Stimulated activated CD4-positive, alpha-beta T cell treated with anti-CD3 and anti-CD28 coated beads, Interleukin-15, amount 100 ng/mL, for 24 hours (primary cell): ENCODE measurements at places on chromosomes 2 and 18.

DNA sequence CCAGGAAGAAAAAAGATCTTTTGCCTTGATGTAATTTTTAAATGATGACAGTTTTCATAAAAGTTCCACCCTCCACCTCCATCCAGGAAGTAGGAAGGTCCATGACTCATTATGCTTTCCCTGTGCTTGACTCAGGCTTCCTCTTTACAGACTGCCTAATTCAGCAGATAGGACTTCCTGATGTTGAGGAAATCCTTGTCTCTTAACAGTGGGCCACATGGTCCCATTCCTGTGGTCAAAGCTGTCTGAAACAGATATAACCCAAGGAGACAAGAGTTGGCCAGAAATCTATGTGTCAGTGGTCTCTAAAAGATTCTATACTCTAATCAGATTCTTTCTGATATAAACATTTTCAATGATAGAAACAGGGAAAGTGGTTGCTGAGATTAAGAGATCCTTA, 119.1 kb downstream of the BAZ2B start:
- no peak for DNase-seq

DNA sequence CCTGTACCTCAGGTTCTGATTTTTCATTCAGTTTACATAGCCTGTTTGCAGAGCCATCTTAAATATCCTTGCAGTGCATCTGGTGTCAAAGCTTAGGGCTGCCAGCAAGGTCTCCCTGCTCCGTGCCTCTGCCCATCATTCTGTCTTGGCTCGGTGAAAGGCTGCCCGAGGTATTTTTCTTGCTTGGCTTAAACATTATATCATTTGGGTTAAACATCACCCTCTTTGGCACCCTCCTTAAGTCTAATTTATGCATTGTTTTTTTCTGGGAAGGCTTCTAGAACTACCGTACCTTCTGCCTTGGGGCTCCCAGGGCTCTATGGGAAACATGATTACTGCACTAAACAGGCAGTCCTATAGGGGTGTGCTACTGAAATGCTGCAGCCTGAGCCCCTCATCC, 158.6 kb upstream of the CELF4 start:
- DNase-seq = no peak

DNA sequence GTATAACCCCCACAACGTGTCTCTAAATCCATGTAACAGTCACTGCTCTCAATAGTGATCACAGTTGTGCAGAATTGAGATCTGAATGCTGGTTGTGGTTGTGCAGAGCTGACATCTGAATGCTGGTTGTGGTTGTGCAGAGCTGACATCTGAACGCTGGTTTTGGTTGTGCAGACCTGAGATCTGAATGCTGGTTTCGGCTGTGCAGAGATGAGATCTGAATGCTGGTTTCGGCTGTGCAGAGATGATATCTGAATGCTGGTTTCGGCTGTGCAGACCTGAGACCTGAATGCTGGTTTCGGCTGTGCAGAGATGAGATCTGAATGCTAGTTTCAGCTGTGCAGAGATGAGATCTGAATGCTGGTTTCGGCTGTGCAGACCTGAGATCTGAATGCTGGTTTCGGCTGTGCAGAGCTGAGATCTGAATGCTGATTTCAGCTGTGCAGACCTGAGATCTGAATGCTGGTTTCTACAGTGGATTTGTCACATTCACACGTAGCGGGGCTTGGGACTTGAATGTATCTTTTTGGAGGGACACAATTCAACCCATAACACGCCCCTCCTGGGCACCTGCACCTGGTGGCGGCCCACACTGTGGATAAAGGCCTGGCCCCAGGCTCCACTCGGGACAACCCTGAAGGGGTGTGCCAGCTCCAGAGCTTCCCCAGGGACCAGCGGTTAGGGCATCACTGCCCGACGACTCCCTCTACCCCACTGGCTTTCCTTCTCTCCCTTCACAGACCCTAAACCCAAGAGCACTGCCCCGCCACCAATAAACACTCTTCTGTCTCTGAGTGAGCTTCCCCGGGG, 51.1 kb upstream of the SLC66A3 start:
- peak; percentile 63 for DNase-seq

DNA sequence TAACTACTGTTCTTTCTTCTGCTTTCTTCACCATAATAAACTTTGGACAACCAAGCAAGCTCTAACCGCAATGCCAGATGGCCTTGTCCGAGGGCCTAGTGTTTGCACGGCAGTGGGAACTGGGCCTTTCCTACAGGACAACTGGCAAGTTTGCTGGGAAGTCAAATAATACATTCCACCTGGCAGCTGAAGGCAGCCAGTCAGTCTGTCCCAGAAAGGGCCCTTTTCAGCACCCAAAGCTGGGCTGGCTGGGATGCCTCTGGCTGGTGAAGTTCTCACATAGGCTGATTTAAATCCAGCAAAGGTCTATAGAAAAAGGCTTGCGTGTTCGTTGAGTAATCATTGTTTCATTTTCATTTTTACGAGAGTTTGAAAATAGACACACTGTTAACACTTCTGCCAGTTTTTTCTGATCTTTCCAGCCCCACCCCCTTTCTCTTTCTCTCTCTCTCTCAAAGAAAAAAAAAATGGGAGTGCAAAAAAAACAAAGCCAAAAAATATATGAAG, 110.0 kb upstream of the EPAS1 start:
- peak; percentile 57 for DNase-seq

DNA sequence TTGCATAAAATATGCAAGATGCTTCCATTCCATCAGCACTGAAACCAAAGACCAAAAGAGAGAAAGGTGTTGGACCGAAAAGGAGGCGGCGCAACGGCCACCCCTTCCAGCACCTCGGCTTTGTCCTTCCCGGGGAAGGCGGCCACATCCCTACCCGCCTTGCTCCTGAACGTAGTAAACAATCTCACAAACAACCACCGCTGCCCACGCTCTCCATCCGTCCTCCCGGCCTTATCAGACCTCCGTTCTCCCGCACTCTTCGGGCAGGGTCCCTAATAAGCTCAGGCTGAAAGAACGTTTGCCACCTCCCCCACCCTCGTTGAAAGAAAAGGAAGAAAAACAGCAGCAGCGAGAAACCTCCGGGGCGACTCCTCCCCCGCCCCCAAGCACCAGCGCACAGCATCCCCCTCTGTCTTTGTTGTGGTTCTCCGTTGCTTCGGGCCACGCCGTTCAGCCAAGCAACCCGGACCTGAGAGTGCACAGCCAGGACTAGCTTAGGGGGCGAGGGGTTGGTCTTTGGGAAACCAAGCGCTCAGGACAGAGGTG, 4.4 kb downstream of the EVX2 start:
- DNase-seq = no peak

DNA sequence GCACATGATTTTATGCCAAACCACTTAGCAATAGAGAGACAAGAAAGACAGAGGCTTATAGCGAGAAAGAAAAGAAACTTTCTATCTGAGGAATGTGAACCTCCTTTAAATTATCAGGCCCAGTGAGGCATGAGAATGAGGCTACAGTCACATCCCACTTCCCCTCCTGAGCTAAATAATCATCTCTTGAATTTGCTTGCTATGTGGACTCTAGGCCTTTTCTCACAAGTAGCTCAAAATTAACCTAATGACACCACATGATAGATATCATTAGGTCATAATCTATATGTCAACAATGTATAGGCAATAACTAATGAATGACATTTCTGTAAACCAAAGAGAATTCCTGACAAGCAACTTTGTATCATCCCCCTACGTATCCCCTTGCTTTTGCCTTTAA, 301.5 kb upstream of the MGAT5 start:
- no peak for DNase-seq
